Effector memory CD4-positive, alpha-beta T cell (primary cell): ENCODE measurements at places on chromosomes 3 and 15.

DNA sequence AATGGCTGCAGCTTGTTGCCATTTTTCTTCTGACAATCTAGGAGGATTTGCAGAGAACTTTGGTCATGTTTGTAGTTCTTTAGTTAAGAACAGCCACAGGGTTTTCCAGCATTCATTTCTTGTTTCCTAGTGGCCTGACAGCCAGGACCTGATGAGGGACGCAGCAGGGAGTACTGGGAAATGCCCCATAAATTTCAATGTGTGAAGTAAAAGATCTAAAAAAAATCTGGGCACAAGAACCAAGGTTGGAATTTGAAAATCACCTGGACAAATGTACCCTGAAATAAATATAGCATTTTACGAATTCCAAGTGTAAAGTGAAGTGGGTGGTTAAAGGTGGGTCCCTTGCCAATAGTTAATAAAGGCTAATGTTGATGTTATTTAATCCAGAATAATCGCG lies 195.0 kb downstream of the ZIC1 start:
- no peaks in the 10 kb centered on the region for H3K36me3 ChIP-seq
- H3K4me1 ChIP-seq: no peaks in the 10 kb centered on the region
- no peak overlapping the region for H3K27ac ChIP-seq
- H3K27me3 ChIP-seq: no peaks in the 10 kb centered on the region
- no peak for DNase-seq

GRCh38 chr15:34116620-34117019 lies 14.7 kb downstream of the PGBD4 start:
- H3K27ac ChIP-seq: no peak overlapping the region
- H3K4me3 ChIP-seq: no peak overlapping the region
- no peaks in the 10 kb centered on the region for H3K36me3 ChIP-seq

DNA sequence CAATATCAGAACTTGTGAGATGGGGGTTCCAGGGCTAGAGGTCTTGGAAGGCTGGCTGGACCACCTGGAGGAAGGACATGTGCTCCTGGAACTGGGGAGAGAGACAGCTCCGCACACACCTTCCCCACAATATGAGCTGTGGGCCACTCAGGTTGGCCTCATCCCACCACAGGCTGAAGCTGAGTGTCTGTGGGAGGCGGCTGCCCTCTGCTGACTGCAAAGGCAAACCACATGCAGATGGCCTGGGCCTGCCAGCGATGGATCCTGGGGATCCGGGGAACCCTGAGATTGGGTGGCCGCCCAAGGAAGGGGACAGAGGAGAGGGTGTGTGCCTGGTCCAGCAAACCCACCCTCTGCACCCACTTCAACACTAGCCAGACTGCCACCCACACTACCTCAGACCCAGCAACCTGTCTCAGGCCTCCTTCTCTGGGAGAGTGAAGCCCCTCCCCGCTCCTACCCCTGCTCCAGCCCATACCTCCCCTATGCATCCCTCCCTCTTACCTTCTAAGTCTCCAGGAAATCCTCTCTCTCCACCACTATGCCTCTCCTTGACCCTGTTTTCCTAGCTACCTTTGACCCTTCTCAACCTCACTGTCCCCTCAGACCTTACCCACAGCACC lies 44.8 kb downstream of the CYP11A1 start:
- peak; percentile 17 for DNase-seq
- H3K4me3 ChIP-seq: no peak overlapping the region
- no peaks in the 10 kb centered on the region for H3K27me3 ChIP-seq
- H3K36me3 ChIP-seq: no peaks in the 10 kb centered on the region
- no peaks in the 10 kb centered on the region for H3K4me1 ChIP-seq

GRCh38 chr3:133695560-133696171 lies 33.9 kb upstream of the TOPBP1 start:
- no peak overlapping the region for H3K27ac ChIP-seq
- no peak overlapping the region for H3K4me3 ChIP-seq
- H3K27me3 ChIP-seq: no peaks in the 10 kb centered on the region
- DNase-seq: no peak
- H3K4me1 ChIP-seq: no peaks in the 10 kb centered on the region
